ENCODE measurements at places on chromosomes 13 and 19.
A peak's percentile ranks its signal among the peaks of the same experiment; 100 is the strongest.

GRCh38 chr13:35129500-35129899 lies 187.4 kb downstream of the NBEA start:
- no peak for DNase-seq

DNA sequence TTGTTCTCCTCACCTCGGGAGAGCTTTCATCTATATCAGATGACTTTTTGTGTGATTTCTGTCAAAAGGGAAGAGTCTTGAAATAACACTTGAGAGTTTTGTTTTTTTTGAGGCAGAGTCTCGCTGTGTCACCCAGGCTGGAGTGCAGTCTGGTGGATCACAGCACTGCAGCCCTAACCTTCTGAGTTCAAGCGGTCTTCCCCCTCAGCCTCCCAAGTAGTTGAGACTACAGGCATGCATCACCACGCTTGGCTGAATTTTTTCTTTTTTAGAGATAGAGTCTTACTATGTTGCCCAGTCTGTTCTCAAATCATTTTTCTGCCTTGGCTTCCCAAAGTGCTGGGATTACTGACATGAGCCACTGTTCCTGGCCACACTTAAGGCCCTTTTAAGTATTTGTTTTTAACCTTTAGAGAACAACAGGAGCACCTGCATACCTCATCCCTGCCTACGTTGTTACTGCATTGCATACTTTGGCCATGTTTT lies 11.4 kb downstream of the NDFIP2 start:
- DNase-seq = no peak

DNA sequence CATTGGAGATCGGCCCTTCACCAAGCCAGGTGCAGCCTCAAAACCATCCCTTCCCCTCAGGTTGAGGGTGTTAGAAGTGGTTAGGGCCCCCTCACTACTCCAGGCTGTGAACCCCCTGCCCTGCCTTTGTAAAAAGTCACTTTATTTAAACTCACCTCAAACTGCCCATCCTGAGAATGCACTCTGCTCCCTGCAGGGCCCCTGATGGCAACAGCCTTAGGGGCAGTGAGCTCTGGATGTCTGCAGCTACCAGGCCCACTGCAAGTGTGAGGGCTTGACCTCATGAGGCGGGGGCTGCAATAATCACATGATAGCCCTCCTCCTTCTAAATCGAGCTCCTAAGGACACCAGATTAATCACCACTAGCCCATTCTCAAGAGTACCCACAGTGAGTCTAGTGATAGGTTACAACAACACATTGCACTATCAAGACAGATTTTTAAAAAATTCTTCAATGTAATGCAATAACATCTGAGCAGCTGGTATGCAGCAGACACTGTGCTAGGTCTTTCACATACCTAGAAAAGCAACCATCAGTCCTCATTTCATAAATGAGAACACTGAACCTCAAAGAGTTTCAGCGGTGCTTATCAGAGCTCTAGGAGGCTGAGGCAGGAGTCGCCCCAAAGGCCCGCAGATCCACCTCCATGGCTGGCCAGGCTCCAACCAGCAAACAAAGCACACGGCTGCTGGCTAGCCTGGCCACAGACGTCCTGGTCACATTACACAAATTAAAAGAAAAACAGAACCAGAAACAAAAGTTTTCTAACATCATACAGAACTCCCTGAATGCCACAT lies 26.0 kb downstream of the SLC7A1 start:
- DNase-seq = no peak

DNA sequence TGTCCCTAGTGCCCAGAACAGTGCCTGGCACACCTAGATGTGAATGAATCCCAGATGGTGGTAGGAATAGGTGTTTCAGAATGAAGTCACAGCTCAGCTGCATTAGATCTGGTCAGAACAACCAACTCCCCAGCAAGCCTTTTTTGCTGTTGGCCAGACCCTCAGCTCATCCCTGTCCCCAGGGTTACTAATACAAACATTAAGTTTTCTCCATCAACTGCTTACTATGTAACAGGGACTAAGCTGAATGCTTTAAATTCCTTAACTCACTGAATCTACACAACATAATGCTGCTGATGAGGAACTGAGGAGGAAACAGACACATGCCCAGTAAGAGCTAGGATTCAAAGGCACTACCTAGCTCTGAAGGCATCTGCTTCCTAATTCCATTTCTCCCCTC lies 18.8 kb downstream of the SMG9 start:
- peak; percentile 32 for DNase-seq

DNA sequence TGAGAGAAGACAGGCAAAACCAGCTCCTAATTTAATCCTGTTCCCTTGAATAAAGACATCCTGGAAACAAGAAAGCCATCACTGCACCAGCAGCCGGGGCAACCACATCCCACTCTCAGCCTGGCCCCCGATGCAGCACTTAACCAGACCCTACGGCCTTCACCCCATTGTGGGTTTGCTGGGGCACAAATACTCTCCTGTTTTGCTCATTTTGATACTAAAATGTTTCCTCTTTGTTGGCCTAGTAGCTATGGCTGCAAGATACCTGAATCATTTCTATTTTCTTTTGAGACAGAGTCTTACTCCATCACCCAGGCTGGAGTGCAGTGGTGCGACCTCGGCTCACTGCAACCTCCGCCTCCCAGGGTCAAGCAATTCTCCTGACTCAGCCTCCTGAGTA lies 28.4 kb downstream of the ANKRD27 start:
- no peak for DNase-seq

DNA sequence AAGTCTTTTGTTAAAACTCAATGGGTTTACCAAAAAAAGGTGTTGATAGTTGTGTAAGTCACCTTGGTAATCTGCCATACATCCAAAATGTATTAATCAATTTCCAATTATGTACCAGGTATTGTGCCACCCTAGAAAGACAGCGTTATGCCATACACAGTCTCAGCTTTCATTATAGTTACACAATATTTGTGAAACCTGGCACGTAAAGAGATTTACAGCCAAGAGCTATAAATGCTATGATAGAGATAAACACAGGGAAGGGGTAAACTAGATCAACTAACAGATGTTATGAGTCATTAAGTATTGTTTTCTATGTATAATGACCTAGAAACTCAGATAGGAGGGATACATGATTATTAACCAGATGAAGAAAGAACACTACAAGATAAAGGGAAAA lies 725.6 kb upstream of the SLITRK5 start:
- DNase-seq = no peak

- DNase-seq = no peak
Observed at GRCh38 chr19:16467581-16467980, 4.2 kb downstream of the EPS15L1 start.

DNA sequence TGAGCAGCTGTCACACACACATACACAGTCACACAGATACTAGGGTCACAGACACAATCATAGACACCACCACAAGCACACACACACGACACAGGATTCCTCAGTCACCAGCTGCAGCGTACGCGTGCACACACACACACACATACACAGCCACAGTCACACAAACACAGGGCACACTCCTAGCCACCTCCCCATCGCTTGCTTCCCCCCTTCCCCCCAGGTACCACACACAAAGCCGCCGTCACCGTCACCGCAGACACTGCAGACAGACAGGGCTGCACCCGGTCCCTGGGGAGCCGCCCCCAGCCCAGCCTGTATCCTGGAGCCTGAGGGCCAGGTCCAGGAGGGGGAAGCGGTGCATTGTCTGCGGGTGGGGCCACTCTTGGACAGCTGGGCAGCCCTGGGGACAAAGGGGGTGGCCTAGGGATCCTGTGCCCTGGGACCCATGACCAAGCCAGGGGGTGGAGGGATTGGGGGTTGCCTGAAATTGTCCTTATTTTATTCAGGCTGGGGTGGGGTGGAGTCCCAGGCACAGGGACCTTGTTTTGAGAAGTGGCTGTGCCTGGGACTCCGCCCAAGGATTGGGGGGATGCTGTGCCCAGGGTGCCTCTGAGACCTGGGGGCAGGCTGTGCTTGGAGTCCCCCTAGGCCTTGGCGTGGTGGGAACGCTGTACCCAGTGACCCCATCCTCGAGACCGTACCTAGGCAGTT lies 957 bp downstream of the NUMBL start:
- peak; percentile 15 for DNase-seq

- peak; percentile 58 for DNase-seq
Observed at GRCh38 chr13:48505597-48506091, 27.2 kb downstream of the RCBTB2 start.
